Upper lobe of left lung (tissue), 6 donors: ENCODE measurements at places on chromosomes 11 and 22. TPM values are rescaled to one million over a fixed set of nuclear protein-coding genes. Genes with fewer than 3 reads are reported as not detected.
A peak's percentile ranks its signal among the peaks of the same experiment; 100 is the strongest.

Gene GANAB
- 181 TPM for total RNA-seq

Gene XRRA1
- total RNA-seq, result 14.2 TPM

Gene AP5B1
- 66.0 TPM for total RNA-seq

DNA sequence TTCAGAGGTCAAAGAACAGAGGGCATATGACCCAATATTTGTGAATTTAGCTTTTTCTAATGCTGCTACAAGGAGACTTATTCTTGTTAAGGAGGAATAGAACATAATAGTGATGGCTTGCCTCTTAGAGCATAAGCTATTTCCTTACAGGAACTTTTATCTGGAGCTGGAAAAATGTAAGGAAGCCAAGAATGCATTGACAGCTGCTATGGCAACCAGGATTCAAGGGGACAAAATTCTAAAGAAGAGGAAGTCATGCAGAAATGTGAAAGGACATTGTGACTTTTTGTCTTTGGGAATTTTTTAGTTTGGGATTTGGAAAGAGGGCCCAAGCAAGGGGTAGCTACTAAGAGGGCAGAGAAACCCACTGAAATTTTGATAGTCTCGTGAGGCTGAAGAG lies 51.1 kb downstream of the EHF start:
- no peaks in the 10 kb centered on the region for H3K4me1 ChIP-seq
- no peaks in the 10 kb centered on the region for H3K27me3 ChIP-seq
- no peaks in the 10 kb centered on the region for H3K36me3 ChIP-seq
- H3K4me3 ChIP-seq, result no peak overlapping the region
- DNase-seq, result no peak

DNA sequence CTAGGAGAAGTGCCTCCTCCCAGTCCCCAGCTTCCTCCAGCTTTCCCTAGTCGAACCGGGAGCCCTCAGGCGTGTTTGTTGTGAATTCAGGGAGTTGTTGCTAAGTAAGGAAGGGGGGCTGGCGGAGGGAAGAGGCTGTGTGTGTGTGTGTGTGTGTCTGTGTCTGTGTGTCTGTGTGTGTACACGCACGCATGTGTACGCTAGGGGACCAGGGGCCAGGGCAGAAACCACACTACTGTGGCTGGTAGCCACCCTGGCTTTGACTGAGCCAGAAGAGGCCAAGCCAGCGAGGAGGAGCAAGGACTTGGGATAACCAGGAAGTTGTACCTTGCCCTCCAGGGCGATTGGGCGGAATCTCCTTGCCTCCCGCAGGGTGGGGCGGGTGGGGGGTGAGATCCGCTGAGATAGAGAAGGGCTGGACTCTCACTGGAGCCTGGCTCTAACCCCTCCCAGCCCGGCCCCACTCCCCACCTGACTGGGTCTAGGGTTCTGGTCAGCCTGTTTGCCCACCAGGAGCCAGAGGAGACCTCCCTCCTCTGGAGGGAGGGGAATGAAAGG lies 7.5 kb downstream of the BCL9L start:
- peak; percentile 77 for DNase-seq
- peak overlapping the region; percentile 14 for H3K4me3 ChIP-seq
- peaks cover 100% of the 10 kb centered on the region for H3K4me1 ChIP-seq
- no peaks in the 10 kb centered on the region for H3K27me3 ChIP-seq
- no peaks in the 10 kb centered on the region for H3K36me3 ChIP-seq

DNA sequence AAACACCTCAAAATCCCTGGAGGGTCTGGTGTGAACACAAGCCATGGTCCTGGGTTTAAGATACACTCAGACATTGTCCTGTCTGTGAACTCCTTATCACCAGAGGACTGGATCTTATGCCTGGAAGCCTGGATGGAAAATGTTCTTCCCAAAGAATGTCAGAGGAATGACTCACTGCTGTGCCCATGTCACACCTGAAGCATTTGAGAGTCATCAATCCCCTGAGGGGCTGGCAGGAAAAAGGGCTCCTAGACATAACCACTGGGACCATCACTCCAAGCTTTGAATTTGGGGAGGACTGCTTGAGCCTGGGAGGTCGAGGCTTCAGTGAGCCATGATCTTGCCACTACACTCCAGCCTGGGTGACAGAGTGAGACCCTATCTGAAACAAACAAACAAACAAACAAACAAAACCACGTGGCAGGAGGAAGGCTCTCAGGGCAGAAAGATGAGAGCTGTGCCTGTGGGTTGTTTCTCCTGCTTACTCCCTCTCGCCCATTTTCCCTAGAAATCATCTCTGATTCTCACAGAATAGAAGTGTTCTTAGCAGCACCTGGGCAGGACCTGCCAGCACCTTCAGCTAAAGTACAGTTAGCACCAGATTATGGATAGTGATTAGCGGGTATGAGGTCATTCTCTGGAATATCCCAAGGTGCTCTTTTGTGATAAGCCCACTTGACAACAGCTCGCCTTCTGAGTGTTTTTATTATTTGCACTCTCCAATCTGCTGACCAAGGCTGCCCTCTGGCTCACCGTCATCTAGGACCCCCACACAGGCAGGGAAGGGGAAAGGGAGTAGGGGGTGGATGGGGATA lies 11.9 kb upstream of the PRG2 start:
- no peak overlapping the region for H3K4me3 ChIP-seq
- no peaks in the 10 kb centered on the region for H3K27me3 ChIP-seq
- DNase-seq, result no peak
- H3K27ac ChIP-seq, result no peak overlapping the region
- peaks cover 16% of the 10 kb centered on the region for H3K4me1 ChIP-seq

GRCh38 chr11:39960206-39960605 lies 1499.2 kb downstream of the LRRC4C start:
- H3K36me3 ChIP-seq, result no peaks in the 10 kb centered on the region
- H3K27me3 ChIP-seq, result no peaks in the 10 kb centered on the region
- no peak for DNase-seq
- no peaks in the 10 kb centered on the region for H3K4me1 ChIP-seq

DNA sequence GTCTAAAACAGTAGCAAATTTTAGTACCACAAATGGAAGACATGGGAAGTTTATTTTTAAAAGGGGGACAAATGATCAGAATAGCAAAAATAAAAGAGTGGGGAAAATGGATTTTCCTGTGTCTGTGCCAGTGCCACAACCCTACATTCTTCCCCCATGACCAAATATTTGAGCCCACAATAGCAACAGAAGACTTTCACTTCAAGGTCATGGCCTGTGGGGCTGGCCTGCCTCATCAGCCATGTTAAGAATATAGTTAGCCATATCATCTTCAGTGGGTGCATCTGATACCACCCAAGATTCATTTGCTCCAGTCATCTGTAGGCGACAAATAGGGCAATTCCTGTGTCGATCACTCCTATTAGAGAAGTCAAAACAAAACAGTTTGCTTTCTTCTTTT lies 26.3 kb downstream of the RNF141 start:
- no peaks in the 10 kb centered on the region for H3K36me3 ChIP-seq
- no peak overlapping the region for H3K27ac ChIP-seq
- no peaks in the 10 kb centered on the region for H3K4me1 ChIP-seq
- H3K4me3 ChIP-seq, result no peak overlapping the region
- no peaks in the 10 kb centered on the region for H3K27me3 ChIP-seq
